Right ventricle myocardium inferior (tissue), 1 donor: ENCODE measurements at places on chromosomes 4 and X. TPM values are rescaled to one million over a fixed set of nuclear protein-coding genes. Genes with fewer than 3 reads are reported as not detected.

CENPE gene
- 0.51 TPM for total RNA-seq

HTRA3 gene
- total RNA-seq = 131 TPM

UGT2B11 gene
- not detected for total RNA-seq

PARM1 gene
- 58.7 TPM for total RNA-seq

FSTL5 gene
- total RNA-seq = not detected

AKAP14 gene
- not detected for total RNA-seq

CLDN22 gene
- total RNA-seq = not detected

SLC34A2 gene
- 0.08 TPM for total RNA-seq

HHIP gene
- total RNA-seq = not detected

CNGA1 gene
- not detected for total RNA-seq

SPANXC gene
- total RNA-seq = not detected

TLR3 gene
- total RNA-seq = 5.2 TPM

RS1 gene
- not detected for total RNA-seq

GAGE12F gene
- not detected for total RNA-seq

SULT1E1 gene
- total RNA-seq = not detected

PDE6B gene
- total RNA-seq = 1.7 TPM

TMEM150C gene
- total RNA-seq = 19.6 TPM

GPR34 gene
- 10.0 TPM for total RNA-seq

VEGFD gene
- total RNA-seq = 23.5 TPM

LEF1 gene
- 0.32 TPM for total RNA-seq

KIT gene
- 1.5 TPM for total RNA-seq

SPANXA1 gene
- total RNA-seq = not detected

YY2 gene
- total RNA-seq = 0.46 TPM

EDA2R gene
- 1.4 TPM for total RNA-seq

IQCM gene
- total RNA-seq = not detected

PNMA3 gene
- 1.4 TPM for total RNA-seq

SLITRK4 gene
- 0.38 TPM for total RNA-seq

GUCY1A1 gene
- total RNA-seq = 88.4 TPM

WDR17 gene
- total RNA-seq = 0.43 TPM

HTR2C gene
- not detected for total RNA-seq

SUPT20HL2 gene
- total RNA-seq = not detected

SRPX2 gene
- 9.7 TPM for total RNA-seq

SPANXD gene
- not detected for total RNA-seq

MAGEA9 gene
- not detected for total RNA-seq

DAPP1 gene
- 0.73 TPM for total RNA-seq

MAMLD1 gene
- total RNA-seq = 1.8 TPM

PAGE1 gene
- total RNA-seq = not detected

FAM156A gene
- 7.3 TPM for total RNA-seq

RENBP gene
- total RNA-seq = 8.8 TPM

MYOZ2 gene
- 748 TPM for total RNA-seq

MFAP3L gene
- 7.0 TPM for total RNA-seq

SERPINA7 gene
- total RNA-seq = not detected

CASP3 gene
- total RNA-seq = 10.4 TPM

POU3F4 gene
- total RNA-seq = not detected

ACTRT1 gene
- total RNA-seq = not detected

LRP2BP gene
- 2.4 TPM for total RNA-seq

ZNF630 gene
- total RNA-seq = 2.4 TPM

EBP gene
- 54.1 TPM for total RNA-seq
